ENCODE measurements at places on chromosomes 11 and 22. TPM values are rescaled to one million over a fixed set of nuclear protein-coding genes. Genes with fewer than 3 reads are reported as not detected.

- DNase-seq: no peak
These were observed 11.3 kb upstream of the TSGA10IP start for GRCh38 chr11:65934014-65934413.

DNA sequence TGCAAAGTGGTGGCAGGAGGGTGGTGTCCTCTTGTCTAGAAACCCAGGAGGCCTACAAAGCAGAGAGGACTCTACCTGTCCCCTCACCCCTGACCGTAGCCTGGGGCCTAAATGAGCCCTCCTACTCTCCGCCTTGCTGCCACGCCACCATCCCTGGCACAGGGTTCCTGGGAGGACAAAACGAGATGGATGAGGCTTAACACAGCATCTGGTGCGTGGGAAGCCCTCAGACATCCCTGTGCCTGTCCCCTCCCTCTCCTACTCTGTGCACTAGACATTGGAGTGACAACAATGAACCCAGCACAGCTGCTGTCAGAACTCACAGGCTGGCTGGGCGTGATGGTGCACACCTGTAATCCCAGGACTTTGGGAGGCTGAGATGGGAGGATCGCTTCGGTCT lies 36.4 kb upstream of the DKK3 start:
- no peak for DNase-seq

GRCh38 chr11:45896422-45896984 lies 10.6 kb downstream of the FREY1 start:
- no peak for DNase-seq

GRCh38 chr11:122104341-122104740 lies 11.7 kb downstream of the BLID start:
- no peak for DNase-seq

The ART1 gene
- total RNA-seq: not detected

The C1QTNF5 gene
- not detected for total RNA-seq

The P2RX6 gene
- total RNA-seq: 0.27 TPM

Measured in activated CD4-positive, alpha-beta T cell treated with anti-CD3 and anti-CD28 coated beads, Interleukin-2, amount 10 ng/mL, durations not matched to agents 7 days and 5 days (primary cell).